ENCODE measurements at places on chromosomes 5 and 9.

DNA sequence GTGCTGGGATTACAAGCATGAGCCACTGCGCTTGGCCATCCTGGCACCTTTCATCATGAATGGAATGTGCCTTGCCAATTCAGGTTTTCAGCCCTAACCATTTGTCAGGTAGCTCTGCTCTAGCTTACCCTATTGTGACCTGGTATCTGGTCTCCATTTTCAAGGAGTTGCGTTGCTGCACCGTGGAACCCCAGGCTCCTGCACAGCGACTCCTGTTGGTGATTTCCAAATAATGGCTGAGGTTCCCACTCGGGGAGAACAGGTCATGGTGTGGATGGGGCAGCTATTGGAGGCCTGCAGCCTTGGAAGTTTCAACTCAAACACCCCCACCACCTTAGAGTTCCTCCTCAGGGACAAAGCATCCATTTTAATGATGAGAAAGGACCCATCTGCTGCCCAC is 18.7 kb upstream of the CTSV start:
- DNase-seq, result peak; percentile 9

GRCh38 chr5:110179321-110179720 is 489.6 kb downstream of the MAN2A1 start:
- DNase-seq, result no peak

DNA sequence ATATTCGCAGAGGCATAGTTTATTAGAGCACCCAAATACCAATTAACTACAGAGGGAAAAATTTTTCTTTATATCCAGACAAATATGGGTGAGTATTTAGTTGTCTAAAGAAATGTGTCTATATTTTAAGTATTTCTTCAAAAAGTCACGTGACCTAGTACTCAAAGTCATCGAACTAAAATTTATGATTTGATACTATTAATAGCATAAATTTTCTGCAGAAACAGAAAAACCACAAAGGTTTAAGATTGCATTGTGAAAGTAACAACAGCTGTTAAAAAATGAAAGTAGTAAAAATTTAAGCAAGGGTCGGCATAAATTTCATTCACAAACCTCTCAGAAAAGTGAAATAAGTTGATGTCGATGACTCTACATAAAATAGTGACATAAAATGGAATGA is 323.9 kb upstream of the RORB start:
- DNase-seq, result no peak

DNA sequence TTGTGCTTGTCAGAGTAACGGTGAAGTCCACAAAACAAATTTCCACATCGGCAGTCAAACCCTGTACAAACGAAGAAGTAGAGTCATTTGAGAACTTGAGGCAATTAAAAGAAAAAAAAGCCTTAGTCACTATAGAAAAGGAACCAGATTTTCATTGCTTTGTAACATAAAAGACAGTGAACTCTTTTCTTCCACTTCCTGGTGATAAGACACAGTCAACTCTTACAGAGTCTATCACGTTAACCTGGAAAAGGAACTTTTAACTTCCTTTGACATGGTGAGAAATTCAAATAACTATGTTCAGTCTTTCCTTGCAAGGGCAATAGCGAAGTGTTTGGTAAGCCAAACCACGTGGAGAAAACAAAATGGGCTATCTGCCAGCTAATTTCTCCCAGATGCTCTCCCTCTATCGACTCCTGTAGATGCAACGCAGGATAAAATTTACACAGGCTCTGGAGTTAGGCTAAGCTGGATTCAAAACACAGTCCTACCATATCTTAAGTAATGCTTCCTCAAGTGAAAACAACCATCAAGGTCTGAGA is 8.9 kb downstream of the ZFAND5 start:
- no peak for DNase-seq

GRCh38 chr5:149254506-149254905 is 17.2 kb upstream of the AFAP1L1 start:
- DNase-seq, result no peak

GRCh38 chr5:139982975-139983240 is 60.2 kb downstream of the NRG2 start:
- DNase-seq, result peak; percentile 37

DNA sequence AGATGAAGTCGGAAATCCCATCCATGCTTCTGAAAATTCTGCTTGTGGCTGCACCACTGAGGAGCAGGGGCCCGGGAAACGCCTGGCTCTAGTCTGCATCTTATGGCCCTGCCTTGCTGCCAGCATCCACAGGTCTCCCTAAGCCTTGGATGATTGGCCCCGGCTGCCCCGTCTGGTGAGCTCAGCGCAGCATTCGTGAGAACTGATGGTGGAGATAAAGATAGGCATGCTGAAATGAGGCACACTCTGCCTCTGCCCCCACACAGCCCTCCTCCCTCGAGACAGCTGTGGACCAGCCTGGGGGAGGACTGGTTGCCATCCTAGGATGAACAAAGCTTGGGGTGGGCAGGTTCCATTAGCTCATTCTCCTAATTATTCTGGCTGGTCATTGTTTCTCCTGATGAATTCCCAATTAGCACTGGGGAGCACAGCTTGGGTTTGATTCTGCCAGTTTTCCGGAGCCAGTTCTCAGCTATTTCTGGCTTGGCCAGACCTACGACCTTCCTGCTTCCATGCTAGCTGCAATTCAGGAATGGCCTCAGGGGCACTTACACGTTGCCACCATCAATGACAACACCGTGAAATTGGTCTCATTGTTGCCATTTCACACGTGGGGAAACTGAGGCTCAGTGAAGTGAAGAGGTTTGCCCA is 62.8 kb upstream of the CPEB4 start:
- DNase-seq, result peak; percentile 95

DNA sequence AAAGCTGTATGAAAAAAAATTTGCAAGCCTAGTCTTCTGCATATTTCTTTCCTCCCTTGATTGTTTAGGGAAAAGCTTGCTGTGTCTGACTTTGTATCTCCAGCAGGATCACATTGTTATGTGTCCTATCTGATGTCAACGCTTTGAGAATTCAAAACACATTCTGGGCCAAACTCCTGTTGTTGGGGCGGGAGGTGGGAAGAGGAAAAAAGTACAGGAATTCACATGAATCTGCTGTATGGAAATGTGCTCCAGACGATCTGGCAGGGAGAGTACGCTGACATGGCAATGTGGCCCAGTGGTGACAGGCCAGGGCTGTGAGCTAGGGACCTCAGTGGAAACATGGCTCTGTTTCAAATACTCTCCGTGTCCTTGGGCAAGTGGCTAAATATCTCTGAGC is 87.4 kb upstream of the GNA14 start:
- no peak for DNase-seq

- DNase-seq, result peak; percentile 67
Observed at GRCh38 chr5:56910210-56910965, 992 bp downstream of the SETD9 start.

DNA sequence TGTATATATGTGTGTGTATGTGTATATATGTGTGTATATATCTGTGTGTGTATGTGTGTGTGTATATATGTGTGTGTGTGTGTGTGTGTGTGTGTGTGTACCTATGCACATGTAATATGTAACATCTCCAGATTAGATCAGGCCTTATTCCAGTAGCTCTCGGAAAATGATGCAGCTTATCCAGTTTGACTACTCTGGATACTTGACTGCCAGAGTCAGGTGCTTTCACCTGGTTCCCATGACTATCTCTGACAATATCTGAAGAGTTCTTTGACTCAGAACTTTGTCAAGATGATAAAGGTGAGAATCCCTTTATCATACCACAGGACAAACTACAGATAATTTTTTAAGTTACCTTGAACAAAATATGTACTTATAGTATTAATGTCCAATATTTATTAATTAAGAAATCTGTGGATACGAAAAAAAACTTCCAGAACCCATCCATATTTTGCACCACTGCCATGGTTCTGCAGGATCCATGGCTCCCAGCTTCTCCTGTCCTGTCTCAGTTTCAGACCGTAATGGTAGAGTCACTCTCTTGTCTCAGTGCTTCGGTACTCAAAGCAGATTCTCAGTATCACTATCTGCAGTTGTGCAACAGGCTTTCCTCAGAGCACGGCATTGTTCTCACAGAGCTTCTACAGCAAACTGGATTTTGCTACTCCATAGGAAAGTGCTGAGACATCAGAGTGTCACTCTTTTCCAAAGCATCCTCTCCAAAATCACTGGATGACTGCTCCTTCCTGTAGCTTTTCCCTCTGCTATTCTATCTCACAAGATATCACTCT is 164.4 kb upstream of the SLC12A2 start:
- no peak for DNase-seq

- DNase-seq, result peak; percentile 47
Observed at GRCh38 chr9:82606492-82607382, 456.2 kb downstream of the RASEF start.

DNA sequence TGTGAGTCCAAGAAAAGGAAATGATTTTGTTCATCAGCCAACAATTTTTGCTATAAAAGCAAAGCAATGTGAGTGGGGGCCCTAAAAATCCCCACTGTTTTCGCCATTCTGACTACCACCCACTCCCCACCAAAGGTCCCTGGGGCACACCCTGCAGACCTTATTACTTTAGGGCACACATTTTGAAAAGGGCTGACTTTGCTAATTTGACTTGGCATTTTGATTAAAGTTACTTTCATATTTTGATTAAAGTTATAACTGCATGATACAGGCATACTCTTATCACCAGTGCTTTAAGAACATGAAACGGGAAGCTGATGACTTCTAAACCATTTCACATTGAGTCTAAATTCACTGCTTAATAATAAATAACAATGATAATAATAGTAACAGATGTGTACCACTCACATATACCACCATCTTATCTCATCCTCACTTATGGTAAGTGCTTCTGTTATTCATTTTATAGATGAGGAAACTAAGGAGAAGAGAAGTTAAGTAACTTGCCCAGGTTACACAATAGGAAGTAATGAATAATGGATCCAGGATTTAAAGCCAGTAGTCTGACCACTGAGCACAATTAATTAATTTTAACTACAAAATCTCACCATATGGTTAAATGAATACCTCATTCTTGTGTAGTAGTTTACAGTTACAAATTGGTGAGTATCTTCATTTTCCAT is 25.4 kb upstream of the NR3C1 start:
- no peak for DNase-seq

GRCh38 chr9:38507587-38507986 is 83.3 kb upstream of the IGFBPL1 start:
- no peak for DNase-seq

- DNase-seq, result no peak
Observed at GRCh38 chr5:26390608-26391007, 647.8 kb downstream of the CDH9 start.

GRCh38 chr9:28127101-28127500 is 553.8 kb upstream of the C9orf72 start:
- no peak for DNase-seq

- DNase-seq, result no peak
Observed at GRCh38 chr9:18349530-18349929, 124.4 kb upstream of the ADAMTSL1 start.

GRCh38 chr9:31136524-31136923 is 1247.9 kb upstream of the ACO1 start:
- peak; percentile 3 for DNase-seq

DNA sequence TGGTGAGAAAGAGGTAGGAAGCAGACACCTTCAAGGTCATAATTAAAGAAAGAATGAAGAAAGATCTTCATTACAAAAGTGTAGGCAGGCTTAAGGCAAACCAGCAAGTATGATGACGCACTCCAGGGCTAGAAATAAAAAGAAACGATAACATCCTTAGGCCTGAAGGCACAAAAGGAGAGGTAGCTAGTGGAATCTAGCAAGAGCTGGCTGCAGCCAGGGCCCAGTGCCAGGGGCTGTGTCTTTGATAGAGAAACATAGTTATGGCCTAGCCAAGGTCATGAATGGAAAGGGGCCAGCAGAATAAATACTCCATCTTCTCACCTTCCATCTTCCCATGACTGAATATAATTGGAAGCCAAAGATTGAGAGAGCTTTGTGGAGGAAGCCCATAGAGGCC is 6.8 kb upstream of the SH3TC2 start:
- no peak for DNase-seq

GRCh38 chr5:159341906-159342310 is 11.6 kb upstream of the IL12B start:
- peak; percentile 82 for DNase-seq

GRCh38 chr5:53616939-53617549 is 56.6 kb downstream of the NDUFS4 start:
- no peak for DNase-seq

GRCh38 chr5:98179791-98180755 is 593.4 kb upstream of the RGMB start:
- DNase-seq, result no peak

DNA sequence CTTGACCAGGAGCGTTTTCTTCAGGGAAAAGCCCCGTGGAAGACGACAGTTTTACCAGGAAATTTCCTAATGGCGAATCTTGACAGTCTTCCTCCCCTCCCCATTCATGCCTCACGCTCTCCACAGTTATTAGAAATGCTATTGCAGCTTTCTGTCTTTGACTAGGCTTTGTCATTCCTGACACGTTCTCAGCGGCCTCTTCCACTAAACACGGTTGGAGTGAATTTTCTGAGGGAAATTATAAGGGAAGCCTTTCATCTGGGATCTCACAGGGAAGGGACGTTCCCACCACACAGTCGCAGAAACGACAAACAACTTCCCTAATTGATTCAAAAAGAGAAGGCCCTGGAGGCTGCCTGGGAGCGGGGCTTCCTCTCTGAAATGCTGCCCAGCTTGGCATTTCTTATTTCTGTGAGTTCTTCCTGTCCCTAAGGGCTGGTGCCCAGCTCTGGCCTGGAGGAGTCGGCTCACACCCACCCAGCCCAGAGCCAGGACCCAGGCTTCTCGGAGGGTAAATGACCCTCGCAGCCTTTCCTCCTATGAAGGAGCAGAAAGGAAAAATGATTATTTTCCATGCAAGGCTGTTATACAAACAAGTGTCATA is 57.1 kb upstream of the PPP1R26 start:
- no peak for DNase-seq

DNA sequence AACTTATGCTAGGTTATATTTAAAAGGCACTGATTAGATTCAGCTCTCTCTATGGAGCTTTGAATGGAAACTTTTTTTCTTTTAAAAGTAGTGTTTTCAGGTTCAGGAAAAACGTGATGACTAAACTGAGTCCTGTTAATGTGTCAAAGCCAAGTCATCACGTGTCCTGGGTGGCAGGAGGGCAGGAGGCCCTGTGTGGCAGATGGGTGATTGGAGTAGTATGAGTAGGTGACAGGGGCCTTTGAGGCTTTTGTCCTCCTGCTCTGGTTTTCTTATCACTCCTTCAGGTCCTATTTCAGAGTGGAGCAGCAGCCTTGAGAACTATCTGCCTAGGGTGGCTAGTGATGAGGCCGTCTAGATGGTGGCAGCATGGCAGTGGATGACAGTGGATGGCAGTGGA is 17.7 kb upstream of the CARTPT start:
- no peak for DNase-seq

GRCh38 chr5:171175746-171176145 is 133.3 kb upstream of the TLX3 start:
- DNase-seq, result no peak
